Jurkat, Clone E6-1 (cell line): ENCODE measurements at places on chromosomes 5 and 9.

DNA sequence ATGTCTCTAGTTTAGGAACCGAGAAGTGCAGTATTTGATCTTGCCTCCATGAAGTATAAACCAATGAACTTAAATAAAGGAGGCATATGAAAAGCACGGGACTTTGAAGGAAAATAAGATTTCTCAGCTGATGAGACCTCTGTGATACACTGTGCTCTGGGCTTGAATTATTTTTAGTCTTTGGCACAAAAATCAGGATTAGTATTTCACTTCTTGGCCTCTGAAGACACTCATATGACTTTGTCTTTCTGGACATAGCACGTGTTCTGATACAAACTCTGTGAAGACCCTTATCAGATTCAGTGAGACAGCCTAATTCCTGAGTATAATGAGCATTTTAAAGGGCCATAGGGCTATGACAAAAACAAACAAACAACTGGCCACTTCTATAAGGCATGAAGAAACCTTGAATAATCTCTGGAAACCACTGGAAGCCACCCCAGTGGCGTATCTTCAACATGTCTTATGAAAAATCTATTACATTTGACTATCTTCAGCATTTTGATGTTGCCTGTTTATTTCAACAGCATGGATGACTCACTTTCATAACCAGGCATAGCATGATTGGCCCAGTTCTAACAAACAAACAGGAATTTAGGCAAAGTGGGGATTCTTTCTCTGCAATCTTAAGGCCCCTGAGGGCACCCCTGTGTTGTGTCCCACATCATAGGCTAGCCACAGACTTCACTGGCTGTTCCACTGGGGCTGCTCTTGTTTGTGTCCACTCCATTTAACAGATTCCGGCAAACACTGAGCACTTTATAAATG is 90.3 kb upstream of the ZNF462 start:
- DNase-seq = no peak

DNA sequence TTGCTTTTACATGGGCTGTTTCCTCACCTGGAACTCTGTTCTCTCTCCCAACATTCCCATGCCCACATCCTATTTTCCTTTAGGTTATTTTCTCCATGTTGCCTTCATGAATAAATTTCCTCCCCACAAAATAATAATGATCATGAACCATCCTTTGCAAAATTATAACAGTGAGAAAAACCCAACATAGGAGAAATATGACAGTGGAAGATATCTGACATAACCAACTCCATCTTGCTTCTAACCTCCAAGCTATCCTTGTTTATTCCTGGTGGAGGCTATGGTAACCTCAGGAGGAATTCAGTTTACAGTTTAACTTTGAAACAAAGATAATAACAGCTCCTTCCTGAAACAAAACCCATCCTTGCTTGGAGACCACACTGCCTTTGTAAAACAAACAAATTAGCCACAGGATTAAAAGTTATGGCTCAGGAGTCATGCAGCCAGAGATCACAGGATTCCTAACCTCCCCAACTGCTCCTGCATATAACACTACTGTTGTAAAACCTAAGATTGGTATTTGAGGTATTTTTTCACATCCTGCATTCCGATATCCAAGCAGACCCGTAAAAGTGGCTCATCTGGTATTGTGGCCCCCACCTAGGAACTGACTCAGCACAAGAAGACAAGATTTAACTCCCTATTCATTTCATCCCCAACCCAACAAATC is 212.4 kb downstream of the TRIM32 start:
- no peak for DNase-seq

DNA sequence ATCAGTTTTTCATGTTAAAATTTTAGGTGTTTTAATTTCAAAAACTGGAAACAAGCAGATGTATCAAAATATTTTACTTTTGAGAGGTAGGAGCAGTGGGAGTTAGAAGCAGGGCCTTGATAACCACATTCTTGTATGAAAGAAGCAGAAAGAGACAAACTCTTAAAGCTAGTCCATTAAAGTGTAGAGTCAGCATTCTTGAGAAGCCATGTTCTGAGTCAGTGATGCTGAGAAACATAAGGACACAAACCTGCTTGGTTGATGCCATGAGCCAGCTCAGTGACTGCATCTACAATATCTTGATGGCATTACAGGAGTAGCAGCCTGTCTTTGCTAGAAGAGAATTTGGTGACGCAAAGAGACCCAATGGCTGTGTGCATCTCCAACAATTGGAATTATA is 826.1 kb upstream of the CTNND2 start:
- DNase-seq = no peak

- DNase-seq = no peak
Measured at GRCh38 chr9:125603478-125604021, 103.5 kb downstream of the MAPKAP1 start.

- DNase-seq = no peak
Measured at GRCh38 chr9:123033352-123033751, at the start of gene GPR21. Gene GPR21, plus strand, starts transcription at chr9:123033667. Its CDS starts 900 bp downstream, at chr9:123034567.

DNA sequence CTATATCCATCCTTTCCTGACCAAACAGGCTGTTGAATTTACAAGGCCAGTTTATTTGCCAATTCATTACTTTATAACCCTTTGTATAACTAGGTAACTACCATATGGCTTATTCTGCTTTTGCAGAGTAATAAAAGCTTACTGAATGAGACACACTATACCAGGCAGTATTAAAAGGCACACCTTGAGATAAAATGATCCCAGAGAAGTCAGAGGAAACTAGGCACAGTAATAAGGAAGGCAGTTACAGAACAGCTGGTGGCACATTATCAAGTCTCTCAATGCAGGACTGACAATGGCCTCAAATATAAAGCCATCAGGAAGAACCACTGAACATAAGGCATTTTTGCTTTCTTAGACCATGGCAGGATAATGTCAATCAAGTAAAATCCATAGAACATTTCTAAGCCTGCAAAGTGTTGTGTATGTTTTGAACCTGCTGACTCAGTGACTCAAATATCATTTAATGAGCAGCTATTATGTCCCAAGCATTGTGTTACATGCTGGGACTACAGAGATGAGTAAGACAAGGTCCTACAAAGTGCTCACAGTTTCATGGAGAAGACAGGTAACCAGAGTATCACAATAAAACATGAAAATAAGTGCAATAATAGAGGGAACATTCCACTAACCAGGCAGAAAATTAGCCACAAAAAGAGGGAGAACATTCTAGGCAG is 52.5 kb downstream of the OXCT1 start:
- DNase-seq = no peak

GRCh38 chr9:119662329-119662728 is 293.1 kb upstream of the BRINP1 start:
- DNase-seq = no peak

- no peak for DNase-seq
Measured at GRCh38 chr5:133639850-133640528, 27.6 kb upstream of the FSTL4 start.

- DNase-seq = no peak
Measured at GRCh38 chr5:167229751-167230150, 1061.7 kb upstream of the WWC1 start.

- DNase-seq = no peak
Measured at GRCh38 chr9:108167136-108167900, 677.7 kb upstream of the KLF4 start.

- no peak for DNase-seq
Measured at GRCh38 chr9:78605041-78606000, 308.4 kb downstream of the PSAT1 start.

DNA sequence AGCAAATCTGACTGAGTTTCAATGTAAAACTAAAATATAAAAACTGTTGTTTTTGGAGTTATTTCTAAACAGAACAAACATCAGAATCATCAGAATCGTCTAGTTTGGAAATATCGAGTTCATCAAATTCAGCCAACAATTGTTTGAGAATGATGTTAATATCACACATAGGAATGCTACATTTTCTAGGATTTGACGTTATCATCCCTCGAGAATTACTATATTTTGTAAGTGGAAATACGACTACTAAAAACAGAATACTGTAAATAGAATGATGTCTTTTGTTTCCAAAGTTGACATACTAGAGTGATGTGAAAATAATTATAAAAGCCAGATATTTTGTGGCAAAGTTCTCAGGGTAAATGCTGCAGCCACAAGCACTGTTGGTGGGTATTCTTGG is 805.9 kb downstream of the TLE1 start:
- DNase-seq = no peak

GRCh38 chr5:2415678-2416077 is 335.8 kb downstream of the IRX2 start:
- no peak for DNase-seq

DNA sequence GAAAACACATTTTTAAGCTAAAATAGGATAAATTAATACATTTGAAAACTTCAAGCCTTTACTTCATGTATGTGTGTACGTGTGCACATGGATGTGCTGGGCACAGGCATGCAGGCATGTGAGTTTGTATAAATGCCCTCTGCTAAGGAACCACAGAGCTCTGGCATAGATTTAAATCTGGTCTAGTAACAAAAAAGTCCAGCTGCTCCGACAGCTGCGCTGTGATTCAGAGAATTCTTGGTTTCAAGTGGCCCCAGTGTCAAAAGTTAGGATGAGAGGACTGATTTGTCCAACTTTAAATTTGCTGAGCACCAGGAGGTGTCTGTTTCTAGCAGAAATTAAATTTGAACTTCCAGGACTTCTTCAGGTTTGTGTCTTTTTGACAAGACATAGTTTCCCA is 203.7 kb upstream of the TUT7 start:
- no peak for DNase-seq

GRCh38 chr5:127101533-127101932 is 28.2 kb upstream of the C5orf63 start:
- DNase-seq = no peak

DNA sequence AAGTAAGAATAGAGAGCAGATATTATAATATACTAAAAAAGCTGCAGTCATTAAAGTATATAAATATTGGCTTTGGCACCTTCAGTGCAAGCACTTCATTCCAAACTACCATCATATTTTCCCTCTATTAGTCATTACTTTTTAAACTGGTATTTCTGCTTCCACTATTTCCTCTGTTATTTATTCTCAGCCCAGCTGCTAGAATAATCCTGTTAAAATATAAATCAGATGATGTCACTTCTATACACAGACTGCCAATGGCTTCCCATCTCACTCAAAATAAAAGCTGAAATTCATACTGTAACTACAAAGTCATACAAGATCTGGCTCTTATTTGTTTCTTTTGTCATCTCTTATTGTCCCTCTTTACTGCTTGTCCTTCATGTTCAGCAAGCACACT is 432.9 kb downstream of the TLE4 start:
- DNase-seq = no peak

DNA sequence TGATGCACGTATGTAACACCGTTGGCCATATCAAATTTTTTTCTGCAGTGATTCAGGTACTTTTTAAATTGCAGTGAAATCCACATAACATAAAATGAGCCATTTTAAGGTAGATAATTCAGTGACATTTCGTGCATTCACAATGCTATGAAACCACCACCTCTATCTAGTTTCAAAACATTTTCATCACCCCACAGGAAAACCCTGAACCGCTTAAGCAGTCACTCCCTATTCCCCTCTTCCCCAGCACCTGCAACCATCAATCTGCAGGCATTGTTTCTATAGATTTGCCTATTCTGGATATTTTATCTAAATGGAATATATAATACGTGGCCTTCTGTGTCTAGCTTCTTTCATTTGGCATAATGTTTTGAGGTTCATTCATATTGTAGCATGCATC is 79.2 kb downstream of the BOD1 start:
- DNase-seq = peak; percentile 44

GRCh38 chr5:57937501-57938173 is 455.0 kb upstream of the ACTBL2 start:
- DNase-seq = no peak

DNA sequence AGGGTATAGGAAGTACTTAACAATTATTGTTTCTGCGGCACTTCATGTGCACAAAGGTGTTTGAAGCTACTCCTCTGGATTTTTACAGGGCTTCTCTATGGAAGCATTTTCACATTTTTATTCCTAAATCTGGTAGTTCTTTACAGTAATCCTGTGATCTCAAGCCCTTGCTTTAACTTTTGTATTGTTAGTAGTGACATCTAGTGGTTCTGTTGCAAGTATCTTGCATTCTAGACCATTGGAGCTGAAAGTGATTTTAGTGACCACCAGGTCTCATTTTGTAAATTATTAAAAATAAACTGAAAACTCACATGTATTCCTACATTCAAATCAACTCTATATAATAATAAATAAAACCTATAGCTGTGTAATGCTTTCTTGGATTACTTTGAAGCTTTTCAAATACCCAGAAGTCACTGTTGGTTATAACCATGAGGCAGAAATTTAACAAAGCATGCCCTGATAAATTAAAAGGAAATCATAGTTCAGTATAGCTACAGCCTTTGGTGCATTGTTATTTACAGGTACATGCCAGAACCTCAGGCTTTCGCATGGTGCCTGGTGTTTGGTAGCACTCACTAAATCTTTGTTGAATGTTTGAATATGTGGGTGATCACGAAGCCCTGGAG is 18.9 kb downstream of the RPS23 start:
- no peak for DNase-seq

- no peak for DNase-seq
Measured at GRCh38 chr5:65151614-65152013, 330.1 kb downstream of the ADAMTS6 start.

DNA sequence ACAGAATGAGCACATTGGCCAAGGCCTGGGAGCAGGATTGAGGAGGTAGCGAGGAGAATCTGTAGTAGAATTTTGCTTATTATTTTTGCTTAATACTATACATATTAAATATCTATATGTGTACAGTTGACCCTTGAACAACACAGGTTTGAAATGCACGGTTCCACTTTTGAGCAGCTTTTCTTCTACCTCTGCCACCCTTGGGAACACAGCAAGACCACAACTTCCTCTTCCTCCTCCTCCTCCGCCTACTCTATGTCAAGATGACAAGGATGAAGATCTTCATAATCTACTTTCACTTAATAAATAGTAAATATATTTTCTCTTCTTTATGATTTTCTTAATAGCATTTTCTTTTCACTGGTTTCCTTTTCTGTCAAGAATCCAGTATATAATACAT is 541.4 kb downstream of the KCTD16 start:
- DNase-seq = peak; percentile 4

DNA sequence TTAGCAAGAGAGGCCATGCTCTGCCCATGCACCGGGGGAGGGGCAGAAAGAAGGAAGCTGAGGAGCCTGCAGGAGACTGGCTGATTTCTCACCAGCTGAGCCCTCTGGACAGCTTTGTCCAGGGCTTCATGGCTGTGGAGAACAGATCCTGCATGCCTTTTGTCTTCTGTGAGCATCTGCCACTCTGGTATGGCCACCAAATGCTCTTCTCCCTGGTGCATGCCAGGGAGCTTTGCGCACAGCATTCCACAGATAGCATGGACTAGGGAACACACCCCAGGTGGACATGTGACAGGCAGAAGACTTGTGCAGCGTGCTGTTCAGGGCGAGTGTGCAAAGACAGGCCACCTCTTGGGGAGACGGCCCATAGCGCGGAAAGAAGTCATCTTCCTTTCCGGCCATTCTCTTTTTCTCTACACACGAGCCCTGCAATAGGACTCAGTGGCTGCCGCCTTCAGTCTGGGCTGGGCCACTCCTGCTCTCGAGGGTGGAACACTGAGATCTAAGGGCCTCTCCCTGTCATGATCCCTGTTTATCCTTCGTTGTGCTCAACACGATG is 56.7 kb downstream of the GADD45G start:
- DNase-seq = no peak

- DNase-seq = no peak
Measured at GRCh38 chr5:42015681-42016080, 90.6 kb downstream of the FBXO4 start.

GRCh38 chr5:10337986-10338385 is 15.5 kb upstream of the MARCHF6 start:
- no peak for DNase-seq
